Suprapubic skin (tissue), 4 donors: ENCODE measurements at places on chromosomes 6 and 20. TPM values are rescaled to one million over a fixed set of nuclear protein-coding genes. Genes with fewer than 3 reads are reported as not detected.

The TP53TG5 gene
- total RNA-seq, result 0.32 TPM

DNA sequence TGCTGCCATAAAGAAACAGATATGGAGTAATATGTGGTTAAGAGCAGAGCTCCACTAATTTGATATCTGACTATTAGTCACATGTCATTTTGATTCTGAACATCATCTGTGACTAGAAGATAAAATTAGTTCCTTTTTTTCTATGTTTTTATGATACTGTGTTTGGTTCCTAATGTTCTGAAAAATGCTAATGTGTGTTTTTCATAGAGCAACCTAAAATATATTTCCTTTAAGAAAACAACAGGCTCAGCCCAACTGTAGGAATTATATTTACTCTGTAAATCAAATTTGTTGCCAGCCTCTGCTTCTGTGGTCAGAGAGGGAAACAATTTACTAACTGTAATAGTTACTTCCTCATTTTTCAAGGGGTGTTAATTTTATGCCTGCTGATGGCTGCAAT is 33.3 kb upstream of the TXLNB start:
- H3K4me1 ChIP-seq, result peaks cover 5% of the 10 kb centered on the region
- no peaks in the 10 kb centered on the region for H3K27me3 ChIP-seq
- H3K27ac ChIP-seq, result peak overlapping the region; percentile 48
- H3K36me3 ChIP-seq, result no peaks in the 10 kb centered on the region
- no peak for DNase-seq

The PGM3 gene
- total RNA-seq, result 9.6 TPM

GRCh38 chr6:51384736-51385135 is 566.1 kb downstream of the TFAP2B start:
- H3K4me3 ChIP-seq, result no peak overlapping the region
- DNase-seq, result no peak

DNA sequence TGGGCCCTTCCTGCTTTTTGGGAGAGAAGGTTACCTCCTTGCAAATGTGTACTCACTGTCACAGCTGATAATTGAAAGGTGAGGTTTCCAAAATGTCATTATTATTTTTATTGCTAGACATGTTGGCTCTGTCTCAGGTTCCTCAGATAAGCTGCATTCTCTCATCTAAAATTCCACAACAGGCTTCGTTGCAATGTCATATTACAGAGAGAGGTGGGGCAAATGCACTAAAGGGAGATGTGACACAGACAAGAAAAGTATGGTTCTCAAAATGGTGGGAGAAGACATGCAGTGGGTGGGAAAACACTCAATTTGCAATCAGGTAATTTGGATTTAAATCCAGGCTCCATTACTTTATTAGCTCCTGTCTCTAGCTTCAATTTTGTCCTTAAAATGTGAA is 256.4 kb upstream of the POU3F2 start:
- no peaks in the 10 kb centered on the region for H3K36me3 ChIP-seq
- no peak for DNase-seq
- H3K4me3 ChIP-seq, result no peak overlapping the region
- H3K27ac ChIP-seq, result no peak overlapping the region
- H3K4me1 ChIP-seq, result no peaks in the 10 kb centered on the region

The SUMO4 gene
- 6.0 TPM for total RNA-seq

The OR12D1 gene
- total RNA-seq, result not detected

DNA sequence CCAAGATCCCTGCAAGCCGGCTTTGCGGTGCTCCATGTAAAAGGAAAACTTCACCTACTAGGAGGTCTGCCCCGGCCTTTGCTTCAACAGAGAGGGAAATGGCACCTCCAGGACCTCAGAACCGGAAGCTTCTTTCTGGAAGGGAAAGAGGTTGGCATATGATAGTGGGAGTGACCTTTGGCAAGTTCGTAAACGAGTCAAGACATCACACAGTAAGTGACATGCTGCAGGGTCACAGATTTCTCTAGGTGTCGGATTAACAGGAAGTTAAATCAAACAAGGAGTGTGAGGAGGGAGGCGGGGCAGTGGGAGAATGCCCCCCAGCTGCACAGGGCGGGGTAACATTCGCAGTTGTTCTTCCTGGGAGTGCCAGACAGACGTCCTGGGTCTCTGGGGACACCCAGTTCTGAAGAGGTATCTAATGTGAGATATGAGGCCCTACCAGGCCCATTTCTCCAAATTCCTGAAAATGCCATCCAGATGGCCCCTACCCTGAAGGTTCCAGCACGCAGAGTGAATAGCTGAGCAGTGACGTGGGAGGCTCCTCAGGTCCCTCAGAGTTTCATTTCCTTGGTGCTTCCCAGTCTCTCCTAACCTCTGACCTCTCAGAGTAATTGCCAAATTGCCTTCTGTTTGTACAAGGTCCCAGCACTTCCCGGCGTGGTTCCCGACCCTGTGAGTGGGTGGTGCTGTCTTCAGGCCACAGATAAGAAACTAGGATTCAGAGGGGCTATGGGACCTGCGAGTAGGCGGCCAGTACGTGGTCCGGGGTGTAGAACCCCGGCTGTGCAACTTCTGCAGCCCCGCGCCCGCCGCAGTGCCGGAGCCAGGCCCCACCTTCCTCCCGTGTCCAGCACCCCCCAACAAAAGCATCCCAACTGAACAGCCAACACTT is 1.9 kb downstream of the RRBP1 start:
- peaks cover 33% of the 10 kb centered on the region for H3K4me1 ChIP-seq
- H3K36me3 ChIP-seq, result peaks cover 15% of the 10 kb centered on the region
- H3K27ac ChIP-seq, result peak overlapping the region; percentile 95
- H3K27me3 ChIP-seq, result no peaks in the 10 kb centered on the region
- H3K4me3 ChIP-seq, result peak overlapping the region; percentile 75

The PCK1 gene
- 6.3 TPM for total RNA-seq

DNA sequence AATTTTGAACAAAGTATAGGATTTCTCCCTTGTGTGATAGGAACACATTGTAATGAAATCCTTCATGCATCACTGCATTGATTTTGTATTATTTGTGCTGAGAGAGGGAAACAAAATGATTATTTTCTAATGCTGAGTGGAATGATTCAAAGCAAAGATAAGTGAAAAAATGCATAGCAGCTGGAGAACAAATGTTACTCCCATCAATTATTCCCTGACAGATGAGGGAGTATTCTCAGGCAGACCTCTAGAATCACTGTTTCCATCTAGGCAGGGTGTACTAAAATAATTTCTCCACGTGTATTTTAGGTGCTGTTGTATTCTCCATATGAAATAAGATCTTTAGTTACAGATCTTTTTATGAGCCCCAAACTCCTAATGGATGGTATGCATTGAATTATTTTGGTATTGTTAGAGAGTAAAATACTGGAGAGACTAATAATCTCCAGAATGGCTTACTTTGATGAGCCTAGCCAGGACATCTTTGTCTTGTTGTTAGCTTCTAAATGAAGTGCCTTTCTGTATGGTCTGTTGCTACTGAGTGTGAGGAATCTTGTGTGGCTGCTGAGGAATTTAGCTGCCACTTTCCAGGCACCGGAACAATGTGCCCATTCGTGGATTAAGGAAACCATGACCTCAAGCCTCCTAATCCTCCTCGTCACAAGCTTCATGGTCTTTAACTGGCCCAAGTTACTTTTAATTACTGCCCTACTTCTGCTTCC is 39.6 kb downstream of the RNF217 start:
- peaks cover 14% of the 10 kb centered on the region for H3K4me1 ChIP-seq
- H3K27me3 ChIP-seq, result no peaks in the 10 kb centered on the region
- H3K36me3 ChIP-seq, result no peaks in the 10 kb centered on the region
- H3K27ac ChIP-seq, result no peak overlapping the region
- DNase-seq, result no peak

The GPSM3 gene
- total RNA-seq, result 5.5 TPM

The HLA-DQB2 gene
- total RNA-seq, result 91.2 TPM

DNA sequence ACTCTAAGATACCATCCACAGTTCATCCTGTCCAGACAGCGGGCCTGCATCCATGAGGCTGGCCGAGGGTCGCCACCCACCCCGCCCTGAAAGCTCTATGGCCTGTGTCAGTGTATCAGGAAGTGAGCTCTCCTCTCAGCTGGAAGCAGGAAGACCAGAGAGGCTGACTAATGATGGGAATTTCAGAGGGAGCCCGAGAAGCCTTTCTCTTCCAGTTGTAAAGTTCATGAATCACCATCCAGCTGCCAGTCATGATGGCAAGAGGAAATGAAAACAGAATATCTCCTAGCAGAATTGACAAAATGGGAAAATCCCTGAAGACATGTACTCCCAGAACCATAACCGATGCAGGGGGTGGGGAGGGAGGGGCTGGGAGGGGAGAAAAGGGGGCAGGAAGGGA is 109.6 kb upstream of the RPS6KA2 start:
- no peaks in the 10 kb centered on the region for H3K4me1 ChIP-seq
- no peaks in the 10 kb centered on the region for H3K36me3 ChIP-seq
